Endodermal cell (in vitro differentiated cells): ENCODE measurements at places on chromosomes 1 and 21. TPM values are rescaled to one million over a fixed set of nuclear protein-coding genes. Genes with fewer than 3 reads are reported as not detected.
A peak's percentile ranks its signal among the peaks of the same experiment; 100 is the strongest.

- DNase-seq = no peak
Observed at GRCh38 chr1:42613803-42614131, 44.5 kb upstream of the PPIH start.

DNA sequence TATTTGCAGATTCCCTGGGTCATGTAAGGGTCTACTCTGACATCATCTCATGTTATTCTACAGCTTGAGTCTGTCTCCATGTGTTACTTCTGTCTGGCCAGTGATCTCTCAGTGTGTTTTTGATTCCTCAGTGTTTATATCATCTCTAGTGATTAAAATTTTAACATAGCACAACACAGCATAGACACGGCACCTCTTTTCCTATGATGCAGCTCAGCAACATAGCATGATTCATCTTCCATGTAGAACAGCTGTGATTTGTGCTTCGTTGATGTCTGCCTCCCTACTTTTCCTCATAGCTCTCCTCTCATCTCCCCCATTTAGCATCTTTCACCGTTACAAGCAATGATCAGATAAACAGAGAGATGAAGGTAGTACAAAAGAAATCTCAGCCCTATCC is 163.9 kb upstream of the DPT start:
- no peak for DNase-seq

DNA sequence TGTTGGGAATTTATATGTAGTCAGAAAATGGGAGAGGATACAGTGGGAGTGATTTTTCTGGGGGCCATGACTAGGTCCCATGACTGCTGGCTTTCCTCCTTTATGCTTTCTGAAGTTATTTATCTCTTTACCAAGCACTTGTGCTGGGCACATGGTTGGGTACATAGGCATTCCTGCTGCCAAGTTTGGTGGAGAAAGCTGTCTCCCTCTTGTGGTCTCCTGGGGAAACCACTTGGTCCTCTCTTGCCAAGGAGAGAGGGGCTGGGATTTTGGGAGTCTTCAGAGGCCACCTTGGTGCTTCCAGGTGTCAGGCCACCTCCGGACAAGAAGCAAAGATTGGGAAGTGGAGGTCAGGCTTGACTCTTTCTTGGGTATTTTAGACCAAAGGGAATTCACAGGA is 120.2 kb upstream of the KCNE2 start:
- peak; percentile 73 for DNase-seq

GRCh38 chr21:39176271-39176709 is 7.0 kb downstream of the PSMG1 start:
- DNase-seq = no peak

OR2G6 gene
- not detected in 2 replicates for total RNA-seq

CFAP74 gene
- 0.34 and 0.75 TPM in 2 replicates for total RNA-seq

OVAAL gene
- not detected in 2 replicates for total RNA-seq
